ENCODE measurements at places on chromosomes 11 and 22.

DNA sequence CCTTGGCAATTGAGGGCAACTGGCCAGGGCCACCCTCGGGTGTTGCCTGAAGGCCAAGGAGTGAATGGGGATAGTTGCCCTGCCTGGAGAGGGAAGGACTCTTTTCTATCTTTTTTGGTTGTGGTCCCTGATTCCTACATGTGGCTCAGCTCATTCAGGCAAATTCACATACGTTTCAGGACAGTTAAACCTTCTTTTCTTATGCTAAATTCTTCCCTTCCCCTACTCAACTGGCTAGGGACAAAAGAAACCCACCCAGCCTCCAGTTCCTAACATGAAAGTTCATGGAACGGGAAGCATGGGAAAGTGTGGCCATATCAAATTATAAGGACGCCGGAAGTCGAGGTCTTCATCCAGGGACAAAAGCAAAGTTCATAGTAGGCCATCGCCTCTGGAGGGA is 26.3 kb upstream of the APLNR start:
- DNase-seq = no peak

- no peak for DNase-seq
Observed at GRCh38 chr11:27532652-27533325, 26.2 kb upstream of the LIN7C start.

DNA sequence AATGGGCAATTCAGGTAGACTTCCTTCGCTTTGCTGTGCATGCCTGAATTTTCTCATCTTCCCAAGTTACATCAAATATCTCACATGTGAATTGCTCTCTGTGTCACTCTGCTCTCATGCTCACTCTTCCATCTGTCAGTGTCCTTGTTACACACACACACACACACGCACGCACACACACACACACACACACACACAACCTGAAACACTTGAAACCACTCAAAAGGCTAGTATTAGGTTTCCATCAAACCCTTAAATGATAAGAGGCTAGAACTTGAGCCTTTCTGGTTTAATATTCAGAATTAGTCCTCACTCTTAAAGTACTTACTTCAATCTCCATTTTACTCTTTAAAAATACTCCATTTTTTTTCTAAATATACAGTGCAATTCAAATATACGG is 282.4 kb downstream of the C11orf87 start:
- DNase-seq = no peak

DNA sequence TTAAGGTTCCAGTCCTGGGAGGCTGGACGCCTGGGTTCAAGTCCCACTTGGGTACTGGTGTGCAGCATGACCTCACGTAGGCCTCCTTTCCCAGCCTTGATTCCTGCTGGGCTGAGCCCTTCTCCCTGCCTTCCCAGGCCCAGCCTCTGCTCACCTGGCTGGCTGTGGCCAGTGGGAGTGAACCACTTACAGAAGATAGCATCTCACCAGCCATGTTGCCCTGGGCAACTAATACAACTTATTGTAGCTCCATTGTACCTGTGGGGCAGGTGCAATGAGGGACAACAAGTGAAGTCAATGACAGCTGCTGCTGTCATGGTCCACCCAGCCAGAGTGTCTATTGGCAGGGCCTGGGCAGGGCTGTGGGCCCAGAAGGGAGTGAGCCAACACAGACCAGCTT is 48.4 kb upstream of the MPEG1 start:
- DNase-seq = no peak

DNA sequence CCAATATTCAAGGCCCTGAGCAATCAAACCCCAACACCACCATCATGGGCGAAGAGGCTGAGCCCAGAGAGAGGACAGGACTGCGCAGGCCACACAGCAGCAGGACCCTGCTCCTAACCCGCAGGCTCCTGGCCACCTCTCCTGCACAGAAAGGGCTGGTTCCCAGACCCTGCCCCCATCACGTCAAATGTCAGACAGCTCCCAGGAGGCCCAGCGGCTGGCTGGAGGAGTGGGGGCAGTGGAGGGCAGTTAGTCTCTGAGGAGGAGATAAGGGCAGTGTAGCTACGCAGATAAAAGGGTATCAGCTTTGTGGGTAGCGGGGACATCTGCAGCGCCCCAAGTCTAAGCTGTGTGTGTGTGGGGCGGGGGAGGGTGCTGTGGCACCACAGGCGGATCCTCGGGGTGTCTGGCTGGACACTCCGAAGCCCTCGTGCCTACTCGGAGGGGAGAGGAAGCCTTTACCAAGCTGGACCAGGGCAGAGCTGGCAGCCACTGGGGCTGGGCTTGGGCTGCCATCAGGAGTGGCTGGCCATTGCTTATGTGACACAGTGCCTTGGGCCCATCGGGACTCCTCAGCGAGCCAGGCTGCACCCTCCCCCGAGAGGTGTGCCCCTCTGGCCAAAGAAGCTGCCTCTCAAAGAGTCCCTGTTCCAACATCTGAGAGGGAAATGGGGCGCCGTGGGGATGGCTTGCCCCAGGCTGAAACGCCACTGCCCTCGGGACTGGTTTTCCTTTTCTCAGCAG is 21.5 kb downstream of the FADS3 start:
- DNase-seq = no peak

GRCh38 chr11:34836958-34837856 is 79.0 kb downstream of the APIP start:
- no peak for DNase-seq

DNA sequence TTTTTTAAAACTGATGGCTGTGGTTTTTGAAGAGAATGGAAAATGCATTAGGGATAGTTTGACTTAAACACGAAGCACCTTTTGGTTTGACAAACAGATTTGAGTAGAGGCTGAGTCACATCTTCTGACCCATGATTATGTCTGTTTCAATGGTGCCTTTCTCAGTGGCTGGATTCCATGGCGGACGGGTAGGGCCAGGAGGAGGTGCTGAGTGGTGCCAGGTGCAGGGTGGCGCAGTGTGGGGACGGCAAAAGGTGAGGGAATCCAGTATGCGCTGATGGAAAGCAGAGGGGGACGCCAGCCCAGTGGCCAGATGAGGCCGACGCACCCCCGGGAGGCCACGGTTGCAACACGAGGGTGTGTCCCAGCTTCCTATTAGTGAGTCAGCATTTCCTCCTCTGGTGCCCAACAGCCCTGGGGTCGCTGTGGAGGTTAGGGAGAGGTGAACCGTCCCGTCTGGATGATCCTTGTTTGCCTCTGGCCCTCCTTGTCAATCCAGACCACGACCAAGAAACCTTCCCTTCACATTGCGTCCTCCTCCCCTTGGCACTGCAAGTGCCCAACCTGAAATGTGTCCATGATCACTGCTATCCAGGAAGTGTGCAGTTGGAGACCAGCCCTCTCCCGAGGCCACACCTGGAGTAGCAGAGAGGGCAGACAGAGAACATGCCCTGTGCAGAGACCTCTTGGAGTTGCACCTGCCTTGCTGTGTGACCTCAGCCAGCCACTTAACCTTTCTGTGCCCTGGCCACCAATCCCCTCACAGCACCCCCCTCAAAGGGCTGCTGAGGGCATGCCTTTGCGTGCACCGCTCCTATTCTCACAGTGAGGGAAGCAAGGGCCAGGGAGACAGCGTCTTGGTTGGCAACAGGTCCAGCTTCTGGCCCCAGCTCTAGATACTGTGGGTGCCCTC is 32.5 kb upstream of the ATXN10 start:
- no peak for DNase-seq

- no peak for DNase-seq
Observed at GRCh38 chr11:73145986-73146575, 4.0 kb upstream of the FCHSD2 start.

DNA sequence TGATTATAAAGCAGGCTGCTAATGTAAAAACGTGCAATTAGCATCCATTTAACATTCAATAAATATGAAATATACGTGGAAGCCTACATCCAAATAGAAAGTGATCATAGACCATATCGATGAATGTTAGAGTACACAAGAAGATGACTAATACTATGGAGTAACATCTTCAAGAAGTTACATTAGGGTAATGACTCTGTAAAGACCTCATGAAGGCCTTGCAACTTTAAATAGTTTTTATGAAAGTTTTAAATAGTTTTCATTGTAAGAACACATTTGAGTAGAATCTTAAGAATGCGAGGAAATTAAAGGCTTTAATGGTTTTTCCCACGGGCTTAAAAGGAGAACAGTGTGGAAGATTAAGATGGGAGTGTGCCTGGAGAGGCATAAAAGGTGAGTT is 1.4 kb downstream of the TRIM34 start:
- no peak for DNase-seq

- no peak for DNase-seq
Observed at GRCh38 chr11:113675003-113675561, 31.0 kb downstream of the TMPRSS5 start.

- no peak for DNase-seq
Observed at GRCh38 chr22:50112151-50113118, 22.6 kb downstream of the MOV10L1 start.

DNA sequence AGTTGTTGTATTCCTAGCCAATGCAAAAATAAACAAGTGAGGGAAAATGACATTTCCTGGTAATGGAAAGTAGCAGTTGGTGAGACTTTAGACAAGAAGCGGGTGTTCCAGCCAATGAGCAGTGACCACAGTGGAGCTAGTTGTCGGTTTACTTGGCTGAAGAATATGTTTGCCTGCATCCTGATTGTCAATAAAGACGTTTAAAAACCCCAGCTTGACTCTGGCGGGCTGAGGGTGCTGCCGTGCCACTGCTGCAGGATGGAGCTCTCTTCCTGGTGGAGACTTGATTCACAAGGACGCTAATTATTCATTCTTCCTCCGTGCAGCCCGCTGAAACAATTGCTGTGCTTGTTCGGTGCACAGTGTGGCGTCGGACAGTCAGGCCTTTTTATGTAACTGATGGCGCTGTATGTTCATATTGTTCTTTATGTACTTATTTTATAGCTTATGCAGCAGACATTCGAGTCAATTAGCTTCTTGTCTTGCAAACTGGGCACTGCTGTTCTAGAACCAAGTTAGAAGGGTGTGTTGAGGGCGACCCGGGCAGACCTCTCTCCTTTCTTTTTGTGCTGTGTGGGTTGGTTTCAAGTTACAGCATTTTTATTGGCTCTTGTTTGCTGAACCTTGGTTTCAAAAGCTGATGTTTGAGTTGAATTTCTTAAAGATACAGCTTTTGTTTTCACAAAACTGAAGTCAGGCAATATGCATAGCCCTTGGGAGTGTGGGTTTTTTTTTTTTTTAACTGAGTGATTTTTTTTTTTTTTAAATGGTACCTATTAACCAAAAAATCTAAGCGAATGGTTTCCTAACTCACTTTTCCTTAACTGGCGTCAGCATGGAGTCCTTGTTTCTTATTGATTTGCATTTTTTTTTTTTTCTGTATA is 153.9 kb downstream of the TEAD1 start:
- DNase-seq = no peak

DNA sequence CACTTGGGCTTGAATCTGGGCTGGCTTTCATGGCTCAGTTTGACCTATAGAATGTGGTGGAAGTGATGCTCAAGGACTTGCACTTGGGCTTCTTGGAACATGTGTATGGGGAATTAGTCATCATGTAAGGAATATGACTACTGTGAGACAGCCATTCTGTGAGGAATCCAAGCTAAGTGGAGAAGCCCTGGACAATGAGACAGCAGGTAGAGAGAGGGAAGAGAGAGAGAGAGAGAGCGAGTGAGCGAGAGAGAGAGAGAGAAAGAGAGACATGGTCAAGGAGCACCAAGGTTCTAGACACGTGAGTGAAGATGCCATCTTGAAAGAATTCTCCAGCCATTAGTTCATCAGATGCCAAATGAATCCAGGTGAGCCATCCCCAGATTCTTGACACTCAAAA is 261.6 kb upstream of the SORL1-AS1 start:
- DNase-seq = no peak

- DNase-seq = no peak
Observed at GRCh38 chr11:105903113-105903512, 118.9 kb downstream of the MSANTD4 start.

DNA sequence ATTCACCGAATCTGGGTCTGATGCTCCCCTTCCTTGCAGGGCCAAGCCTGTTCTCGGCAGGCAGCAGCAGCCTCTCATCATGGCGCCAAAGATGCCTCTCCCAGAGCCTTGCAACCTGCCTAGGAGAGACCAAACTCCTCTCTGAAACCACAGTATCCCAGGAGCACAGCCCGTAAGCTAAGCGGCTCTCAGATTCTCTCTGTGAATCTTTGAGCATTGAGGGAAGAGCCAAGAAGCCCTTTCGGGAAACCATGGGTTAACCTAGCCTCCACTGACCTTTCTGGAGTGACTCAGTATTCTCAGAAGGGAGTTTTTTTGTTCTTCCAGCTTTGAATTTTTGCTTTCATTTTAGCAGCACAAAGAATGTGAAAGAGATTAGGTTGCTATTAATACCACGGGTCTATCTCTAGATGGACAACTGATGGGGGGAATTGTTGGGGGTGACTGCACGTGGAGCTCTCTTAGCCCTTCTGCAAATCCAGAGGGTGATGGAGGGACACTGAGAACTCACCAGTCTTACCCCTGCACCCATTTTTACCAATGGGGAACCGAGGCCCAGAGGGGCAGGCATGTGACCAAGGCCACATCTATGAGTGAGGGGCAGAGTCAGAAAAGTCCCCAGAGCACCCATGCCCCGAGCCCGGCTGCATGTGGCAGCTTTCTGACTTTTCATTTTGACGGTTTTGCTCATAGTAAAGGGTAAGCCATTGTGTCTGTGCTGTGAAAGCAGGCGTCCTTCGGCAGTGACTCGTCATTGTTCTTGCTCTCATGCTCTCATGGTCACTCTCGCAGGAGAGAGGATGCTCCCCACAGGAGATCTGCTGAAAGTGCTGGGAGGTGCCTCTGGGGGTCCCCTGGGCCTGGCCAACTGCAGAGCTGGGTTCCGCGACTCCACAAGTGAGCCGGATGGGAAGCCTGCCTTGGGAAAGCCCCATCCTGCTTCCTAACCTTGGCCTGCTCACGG is 36.0 kb downstream of the IRAG1 start:
- no peak for DNase-seq
